T-helper 1 cell (primary cell): ENCODE measurements at places on chromosomes 4 and X.

GRCh38 chrX:15492469-15492868, 664 bp downstream of the PIR start:
- DNase-seq: no peak

- DNase-seq: no peak
These were observed 95.6 kb downstream of the ADAMTS3 start for GRCh38 chr4:72473434-72473900.

DNA sequence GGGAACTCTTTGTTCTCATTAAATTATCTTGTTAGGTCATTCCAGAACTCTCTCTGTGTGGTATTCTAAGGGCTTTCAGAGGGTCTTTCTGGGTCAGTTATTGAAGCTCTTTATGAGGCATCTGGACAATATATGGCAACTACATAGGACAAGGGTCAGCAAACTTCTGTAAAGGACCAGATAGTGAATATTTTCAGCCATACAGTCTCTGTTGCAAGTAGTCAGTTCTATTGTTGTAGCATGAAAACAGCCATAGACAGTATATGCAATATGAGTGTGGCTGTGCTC, 35.1 kb downstream of the HADH start:
- DNase-seq: no peak

- DNase-seq: no peak
These were observed 39.9 kb upstream of the PCDH19 start for GRCh38 chrX:100449696-100450608.

DNA sequence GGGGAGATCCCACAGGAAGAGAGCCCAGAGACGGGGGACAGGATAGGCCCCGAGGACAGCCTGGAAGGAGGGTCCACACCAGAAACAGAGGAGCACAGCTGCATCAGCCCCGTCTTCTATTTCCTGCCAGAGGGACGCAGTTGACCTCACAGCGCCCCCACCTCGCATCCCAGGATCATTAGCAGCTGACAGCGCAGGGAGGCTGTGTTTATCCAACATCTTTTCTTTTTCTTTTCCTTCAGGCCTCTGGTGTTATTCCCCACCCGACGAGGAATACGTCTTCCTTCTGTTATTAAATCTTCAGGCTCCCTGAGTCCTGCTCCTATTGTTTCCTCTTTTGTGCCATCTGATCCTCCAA, 75.4 kb downstream of the DCHS2 start:
- no peak for DNase-seq

- DNase-seq: no peak
These were observed 13.9 kb downstream of the FNIP2 start for GRCh38 chr4:158782551-158783360.

- no peak for DNase-seq
These were observed 19.2 kb downstream of the RASGEF1B start for GRCh38 chr4:81452452-81453006.
